ENCODE measurements at places on chromosomes 13 and 19.

DNA sequence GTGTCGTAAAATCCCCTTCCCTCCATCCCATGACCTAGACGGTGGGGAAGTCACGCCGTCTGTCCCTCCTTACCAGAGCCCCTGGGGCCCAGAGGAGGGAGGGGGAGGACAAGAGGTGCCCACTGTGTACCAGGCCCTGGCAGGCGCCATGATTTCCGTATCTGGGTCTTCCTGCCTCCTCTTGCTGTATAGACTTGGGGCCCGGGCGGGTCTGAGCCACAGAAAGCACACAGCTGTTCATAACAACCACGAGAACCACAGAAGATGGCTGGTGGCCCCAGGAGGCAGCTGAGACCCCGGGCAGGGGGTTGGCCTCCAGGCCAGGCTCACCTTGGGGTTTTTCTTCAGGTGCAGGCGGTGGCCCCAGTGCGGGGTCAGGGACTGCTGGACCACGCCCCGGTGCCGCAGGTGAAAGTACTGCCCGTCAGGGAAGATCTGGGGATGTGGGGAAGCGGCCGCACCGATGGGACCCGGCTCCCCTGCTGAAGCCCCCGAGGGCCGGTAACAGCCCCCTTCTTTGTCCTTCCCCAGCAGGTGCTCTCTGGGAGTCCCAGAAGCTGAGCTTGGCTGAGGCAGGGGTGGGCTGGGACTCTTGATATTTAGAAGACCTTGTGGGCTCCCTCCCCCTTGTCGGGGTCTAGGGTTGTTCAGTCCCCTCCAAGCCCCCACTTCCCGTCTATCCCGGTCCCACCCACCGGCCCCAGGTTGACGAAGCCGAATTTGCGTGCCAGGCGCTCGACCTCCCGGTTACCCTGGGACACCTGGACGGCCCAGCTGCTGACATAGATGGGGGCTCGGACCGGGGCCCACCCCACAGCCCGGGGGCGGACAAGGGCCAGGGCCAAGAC, 463 bp downstream of the PCSK4 start:
- DNase-seq: no peak

DNA sequence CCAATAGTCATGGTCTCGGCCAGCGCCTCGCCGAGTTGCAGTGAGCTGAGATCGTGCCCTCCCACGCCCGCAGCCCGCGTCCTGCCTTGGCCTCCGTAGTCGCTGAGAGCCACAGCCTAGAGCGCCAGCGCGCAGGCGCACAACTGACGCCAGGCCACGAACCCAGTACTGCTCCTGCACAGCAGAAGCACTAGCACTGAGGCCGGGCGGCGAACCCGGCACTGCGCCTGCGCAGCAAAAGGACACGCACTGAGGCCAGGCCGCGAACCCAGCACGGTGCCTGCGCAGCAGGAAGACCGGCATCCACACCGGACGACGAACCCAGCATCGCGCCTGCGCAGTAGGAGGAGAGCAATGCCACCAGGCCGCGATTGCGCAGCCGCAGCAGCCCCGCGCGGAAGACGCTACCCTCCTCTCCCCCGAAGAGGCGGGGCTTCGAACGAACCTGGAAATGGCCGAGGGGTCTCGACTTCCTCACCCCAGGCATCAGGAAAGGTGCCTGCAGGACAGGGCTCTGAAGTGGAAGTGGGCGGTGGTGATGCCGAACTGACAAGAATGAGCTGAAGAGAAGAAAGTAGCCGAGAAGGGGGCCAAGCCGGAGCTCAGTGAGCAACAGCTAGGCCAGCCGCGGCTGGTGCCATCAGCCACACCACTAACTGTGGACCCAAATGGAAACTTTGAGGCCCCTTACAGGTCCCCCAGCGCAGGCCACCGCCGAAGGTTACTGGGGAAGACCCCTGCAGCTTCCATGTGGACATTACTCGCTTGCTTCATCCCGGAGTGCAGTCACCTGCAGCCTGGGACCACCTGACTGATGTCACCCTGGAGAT, 7.5 kb downstream of the F10 start:
- DNase-seq: no peak

- no peak for DNase-seq
These were observed 1.3 kb upstream of the C1QTNF9 start for GRCh38 chr13:24308068-24308445.

GRCh38 chr13:19764237-19764636, 18.5 kb downstream of the PSPC1 start:
- no peak for DNase-seq

GRCh38 chr19:49988433-49988832, 27.5 kb upstream of the SIGLEC11 start:
- DNase-seq: peak; percentile 75

All from fibroblast of mammary gland (primary cell).